ENCODE measurements at places on chromosomes 13 and 19.

DNA sequence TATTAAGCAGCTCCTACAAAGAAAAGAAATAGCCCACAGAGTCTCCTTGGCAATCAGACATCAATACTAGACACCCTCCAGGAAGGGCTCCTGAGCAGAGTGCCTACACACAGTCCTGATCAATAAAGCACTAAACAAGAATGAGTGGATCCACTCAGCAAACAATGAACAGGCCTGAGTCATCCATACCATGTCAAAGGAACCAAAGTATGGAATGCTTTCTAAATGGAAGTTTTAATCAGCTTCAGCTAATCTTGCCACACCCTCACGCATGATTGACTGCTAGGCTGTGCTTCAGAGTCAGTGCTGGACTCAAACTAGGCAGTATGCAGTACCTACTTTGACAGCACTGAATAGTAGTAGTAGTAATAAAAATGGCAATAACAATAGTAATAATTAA is 392.7 kb upstream of the HTR2A start:
- DNase-seq, result no peak

- DNase-seq, result no peak
Observed at GRCh38 chr19:33311326-33311682, 9.0 kb upstream of the CEBPA start.

DNA sequence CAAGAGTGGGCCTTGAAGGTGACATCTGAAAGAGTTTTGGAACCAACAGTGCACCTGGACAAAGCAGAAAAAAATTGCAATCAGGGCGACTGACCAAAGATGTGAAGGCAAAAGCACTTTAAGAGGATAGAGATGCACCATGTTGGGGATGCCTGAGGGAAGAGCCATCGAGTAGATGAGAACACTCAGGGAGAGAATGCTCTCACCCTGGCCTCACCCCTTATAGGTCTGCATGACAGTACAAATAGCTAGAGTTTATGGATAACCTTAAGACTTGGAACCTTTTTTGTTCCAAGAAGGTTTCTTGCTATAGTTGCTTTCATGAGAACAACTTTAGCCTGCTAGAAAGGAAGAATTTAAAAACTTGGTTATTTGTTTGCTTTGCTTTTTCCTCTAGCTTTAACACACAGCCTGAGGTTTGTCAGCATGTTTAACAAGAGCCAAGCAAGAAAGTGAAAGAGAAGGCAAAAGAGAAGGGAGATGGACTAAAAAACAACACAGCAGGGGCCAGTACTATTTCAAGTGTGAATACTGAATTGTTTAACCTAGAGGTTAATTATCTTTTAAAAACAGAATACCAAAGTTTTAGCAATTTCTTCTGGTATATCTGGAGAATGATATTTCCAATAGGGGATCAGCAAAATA is 418.9 kb downstream of the DIAPH3 start:
- DNase-seq, result no peak

GRCh38 chr19:51462681-51463080 is 4.4 kb upstream of the SIGLEC8 start:
- DNase-seq, result no peak

DNA sequence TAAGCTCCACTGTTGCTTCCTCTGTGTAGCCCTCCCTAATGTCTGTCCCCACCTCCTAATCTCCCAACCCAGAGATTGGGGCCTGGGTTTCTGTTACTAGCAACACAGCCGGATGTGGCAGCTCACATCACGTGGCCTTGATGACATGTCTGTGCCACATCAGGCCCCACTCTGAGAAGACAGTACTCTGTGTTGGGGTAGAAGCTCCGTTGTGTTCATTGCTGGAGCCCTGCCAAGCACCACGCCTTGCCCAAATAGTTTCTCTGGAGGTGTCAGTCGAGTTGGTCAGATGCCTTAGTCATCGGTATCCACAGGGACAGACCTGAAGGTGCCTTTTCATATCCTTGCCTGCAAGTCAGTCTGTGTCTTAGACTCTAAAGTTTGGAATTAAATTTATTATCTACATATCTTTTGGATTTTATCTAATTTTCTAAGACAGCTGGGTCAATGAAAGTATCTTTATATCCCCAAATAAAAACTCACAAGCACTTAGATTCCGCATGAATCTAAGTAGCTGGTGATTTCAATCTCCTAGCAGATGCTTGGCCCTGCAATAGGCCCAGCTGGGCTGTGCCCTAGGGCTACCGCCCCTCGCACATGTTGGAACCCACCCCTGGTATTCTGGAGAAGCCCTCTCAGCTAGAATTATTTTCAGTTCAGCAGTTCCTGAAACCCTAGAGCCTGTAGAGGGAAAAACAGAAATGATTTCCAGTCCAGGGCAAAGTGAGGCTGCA is 204.0 kb upstream of the TSHZ3 start:
- no peak for DNase-seq

- DNase-seq, result no peak
Observed at GRCh38 chr19:1226227-1226518, 11.6 kb downstream of the CBARP start.

- DNase-seq, result no peak
Observed at GRCh38 chr13:32164622-32165268, 133.2 kb downstream of the FRY start.

GRCh38 chr19:11031421-11032070 is 57.7 kb upstream of the LDLR start:
- DNase-seq, result no peak
